ENCODE measurements at places on chromosomes 6 and 20. TPM values are rescaled to one million over a fixed set of nuclear protein-coding genes. Genes with fewer than 3 reads are reported as not detected.

PLA2G7 gene
- total RNA-seq, result not detected

SERINC3 gene
- 82.0 TPM for total RNA-seq

TSBP1 gene
- not detected for total RNA-seq

FKBP1C gene
- total RNA-seq, result 2.0 TPM

DBNDD2 gene
- total RNA-seq, result 22.5 TPM
